ENCODE measurements at places on chromosomes 3 and 15.

DNA sequence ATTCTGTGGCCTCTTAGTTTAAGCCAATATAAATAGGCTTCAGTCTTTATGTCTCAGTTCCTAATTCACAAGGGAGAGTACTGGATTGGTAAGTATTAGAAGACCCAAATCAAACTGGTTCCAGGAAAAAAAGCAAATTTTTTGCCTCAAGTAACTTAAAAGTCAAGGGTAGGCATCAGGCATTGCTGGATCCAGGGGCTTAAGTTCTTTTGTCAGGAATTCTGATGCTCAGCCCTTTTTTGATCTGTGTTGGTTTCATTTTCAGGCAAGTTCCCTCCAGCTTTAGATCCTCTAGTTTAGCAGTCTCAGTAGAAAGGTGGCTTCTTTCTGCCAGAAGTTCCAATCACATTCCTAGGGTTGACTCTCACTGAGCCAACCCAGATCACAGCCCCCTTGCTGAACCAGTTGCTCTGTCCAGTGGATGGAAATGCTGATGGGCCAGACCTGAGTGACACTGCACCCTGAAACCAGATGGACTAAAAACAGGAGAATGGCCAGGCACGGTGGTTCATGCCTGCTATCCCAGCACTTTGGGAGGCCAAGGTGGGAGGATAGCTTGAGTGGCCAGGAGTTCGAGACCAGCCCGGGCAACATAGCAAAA, 253.5 kb downstream of the SHQ1 start:
- H3K27ac ChIP-seq: no peak overlapping the region
- H3K27me3 ChIP-seq: no peaks in the 10 kb centered on the region
- no peaks in the 10 kb centered on the region for H3K4me1 ChIP-seq
- DNase-seq: no peak
- H3K4me3 ChIP-seq: no peak overlapping the region
- no peaks in the 10 kb centered on the region for H3K36me3 ChIP-seq

DNA sequence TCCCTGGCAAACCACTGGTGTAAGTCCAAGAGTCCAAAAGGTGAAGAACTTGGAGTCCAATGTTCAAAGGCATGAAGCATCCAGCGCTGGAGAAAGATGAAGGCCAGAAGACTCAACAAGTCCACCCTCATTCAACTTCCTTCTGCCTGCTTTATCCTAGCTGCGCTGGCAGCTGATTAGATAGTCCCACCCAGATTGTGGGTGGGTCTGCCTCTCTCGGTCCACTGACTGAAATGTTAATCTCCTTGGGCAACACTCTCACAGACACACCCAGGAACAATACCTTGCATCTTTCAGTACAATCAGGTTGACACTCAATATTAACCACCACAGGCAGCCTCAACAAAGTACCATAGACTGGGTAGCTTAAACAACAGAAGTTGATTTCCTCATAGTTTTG, 245.9 kb upstream of the IGF1R start:
- no peak overlapping the region for H3K27ac ChIP-seq
- H3K36me3 ChIP-seq: no peaks in the 10 kb centered on the region
- H3K27me3 ChIP-seq: no peaks in the 10 kb centered on the region
- no peak for DNase-seq

DNA sequence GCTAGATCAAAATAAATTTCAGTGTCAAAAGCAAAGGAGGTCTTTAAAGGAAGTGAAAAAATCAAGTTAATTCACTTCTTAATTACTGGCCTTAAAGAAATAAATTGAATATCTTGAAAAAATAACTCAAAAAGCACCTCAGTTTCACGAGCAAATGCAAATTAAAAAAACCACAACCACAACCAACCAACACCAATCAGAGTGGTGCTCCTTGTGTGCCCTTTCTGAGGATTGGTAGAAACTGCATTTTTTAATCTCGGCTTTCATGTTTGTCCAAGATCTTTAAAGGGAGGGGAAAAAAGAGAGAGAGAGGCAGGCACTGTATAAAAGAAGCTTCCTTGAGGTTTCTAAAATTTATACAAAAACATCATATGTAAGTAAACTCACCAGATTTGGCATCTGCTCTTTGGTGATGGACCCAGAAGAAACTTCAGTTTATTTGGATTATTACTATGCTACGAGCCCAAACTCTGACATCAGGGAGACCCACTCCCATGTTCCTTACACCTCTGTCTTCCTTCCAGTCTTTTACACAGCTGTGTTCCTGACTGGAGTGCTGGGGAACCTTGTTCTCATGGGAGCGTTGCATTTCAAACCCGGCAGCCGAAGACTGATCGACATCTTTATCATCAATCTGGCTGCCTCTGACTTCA, at the start of gene GPR15:
GPR15 (plus strand) TSS at position 357 of the 653 bp plus-strand sequence; CDS start at position 413, 56 bp downstream.
- H3K4me3 ChIP-seq: no peak within 1 kb of the TSS
- no peak within 1 kb of the TSS for H3K27ac ChIP-seq
- DNase-seq: no peak

DNA sequence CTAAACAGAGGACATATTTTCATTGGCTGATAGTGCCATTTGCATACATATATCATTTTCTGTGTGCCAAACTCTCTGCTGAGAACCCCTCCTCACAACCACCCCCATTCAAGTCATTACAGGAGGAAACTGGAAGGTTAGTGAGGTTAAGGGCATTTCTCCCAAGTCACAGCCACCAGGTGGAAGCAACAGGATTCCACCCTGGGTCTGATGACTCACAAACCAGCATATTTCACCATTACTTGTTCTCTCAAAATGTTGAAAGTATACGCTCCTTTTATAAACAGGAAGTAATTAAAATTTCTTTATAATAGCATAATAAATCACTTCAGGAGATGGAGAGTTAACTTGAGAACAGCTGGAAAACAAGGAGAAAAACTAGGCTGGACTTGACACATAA, 398.6 kb upstream of the WNT5A start:
- no peaks in the 10 kb centered on the region for H3K27me3 ChIP-seq
- H3K4me1 ChIP-seq: no peaks in the 10 kb centered on the region
- no peaks in the 10 kb centered on the region for H3K36me3 ChIP-seq
- no peak for DNase-seq

GRCh38 chr15:28094732-28095521, 4.2 kb downstream of the OCA2 start:
- peaks cover 32% of the 10 kb centered on the region for H3K4me1 ChIP-seq
- no peak overlapping the region for H3K4me3 ChIP-seq
- peak; percentile 41 for DNase-seq
- H3K27me3 ChIP-seq: peaks cover 56% of the 10 kb centered on the region
- H3K36me3 ChIP-seq: no peaks in the 10 kb centered on the region

- H3K4me3 ChIP-seq: no peak overlapping the region
- H3K27ac ChIP-seq: no peak overlapping the region
- H3K27me3 ChIP-seq: no peaks in the 10 kb centered on the region
- DNase-seq: no peak
Measured at GRCh38 chr3:124599779-124600693, 130.2 kb upstream of the UMPS start.

DNA sequence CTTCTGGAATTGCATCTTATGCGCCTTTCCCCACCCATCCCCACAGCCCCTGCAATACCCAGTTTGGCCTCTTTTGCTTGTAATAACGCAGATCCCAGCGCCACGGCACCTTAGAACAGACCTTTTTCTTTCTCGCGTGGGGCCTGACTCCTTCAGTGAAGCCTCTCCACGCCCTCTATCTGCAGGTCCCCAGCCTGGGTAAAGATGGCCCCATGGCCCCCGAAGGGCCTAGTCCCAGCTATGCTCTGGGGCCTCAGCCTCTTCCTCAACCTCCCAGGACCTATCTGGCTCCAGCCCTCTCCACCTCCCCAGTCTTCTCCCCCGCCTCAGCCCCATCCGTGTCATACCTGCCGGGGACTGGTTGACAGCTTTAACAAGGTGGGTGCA, 594 bp downstream of the CRELD1 start:
- no peaks in the 10 kb centered on the region for H3K27me3 ChIP-seq
- H3K27ac ChIP-seq: peak overlapping the region; percentile 90
- peak overlapping the region; percentile 76 for H3K4me3 ChIP-seq
- DNase-seq: peak; percentile 18
- peaks cover 12% of the 10 kb centered on the region for H3K36me3 ChIP-seq
- peaks cover 32% of the 10 kb centered on the region for H3K4me1 ChIP-seq

DNA sequence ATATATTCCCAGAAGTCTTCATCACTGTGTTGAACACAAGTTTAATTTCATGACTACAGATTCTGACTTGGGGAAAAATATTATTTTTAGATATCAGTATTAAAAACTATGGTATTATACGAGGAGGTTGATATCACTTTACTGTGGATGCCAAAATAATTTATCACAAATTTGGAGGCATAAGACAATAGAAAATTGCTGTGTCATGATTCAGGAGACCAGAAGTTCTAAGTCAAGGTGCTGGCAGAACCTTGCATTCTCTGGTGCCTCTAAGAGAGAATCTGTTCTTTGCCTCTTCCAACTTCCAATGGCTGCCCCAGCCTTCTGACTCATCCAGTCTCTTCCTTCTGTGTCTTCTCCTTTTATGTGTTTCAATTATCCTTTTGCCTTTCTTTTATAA, 325.0 kb upstream of the CNTN4 start:
- H3K27ac ChIP-seq: no peak overlapping the region
- no peak overlapping the region for H3K4me3 ChIP-seq
- no peaks in the 10 kb centered on the region for H3K27me3 ChIP-seq
- H3K36me3 ChIP-seq: no peaks in the 10 kb centered on the region
- H3K4me1 ChIP-seq: no peaks in the 10 kb centered on the region

GRCh38 chr3:150925751-150926201, 20.5 kb upstream of the MINDY4B start:
- no peak overlapping the region for H3K27ac ChIP-seq
- no peaks in the 10 kb centered on the region for H3K36me3 ChIP-seq
- no peak overlapping the region for H3K4me3 ChIP-seq
- peak; percentile 51 for DNase-seq

DNA sequence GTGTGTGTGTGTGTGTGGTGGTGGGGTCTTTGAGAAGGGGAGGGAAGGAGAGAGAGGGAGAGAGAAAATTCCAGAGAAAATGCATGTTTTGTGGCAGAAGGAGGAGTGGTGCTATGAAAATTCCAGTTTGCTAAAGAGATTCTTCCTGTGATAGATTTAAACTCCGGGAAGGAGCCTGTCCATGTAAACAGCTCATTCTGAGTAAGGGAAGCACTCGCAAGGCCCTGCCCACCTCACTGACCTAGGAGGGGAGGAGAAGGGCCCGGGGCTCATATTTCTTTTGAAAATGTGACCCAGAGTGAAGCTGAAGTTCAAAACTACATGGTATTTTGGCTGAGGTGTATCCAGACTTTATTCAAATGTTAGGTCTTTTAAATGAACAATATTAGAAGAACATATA, 41.3 kb downstream of the ADAMTSL3 start:
- no peaks in the 10 kb centered on the region for H3K36me3 ChIP-seq
- no peaks in the 10 kb centered on the region for H3K4me1 ChIP-seq
- H3K27me3 ChIP-seq: no peaks in the 10 kb centered on the region
- no peak overlapping the region for H3K27ac ChIP-seq
- DNase-seq: no peak

GRCh38 chr15:51363383-51363782, 21.9 kb downstream of the GLDN start:
- DNase-seq: no peak
- H3K4me3 ChIP-seq: no peak overlapping the region
- peaks cover 3% of the 10 kb centered on the region for H3K27me3 ChIP-seq
- H3K27ac ChIP-seq: no peak overlapping the region
- H3K36me3 ChIP-seq: no peaks in the 10 kb centered on the region

- peaks cover 15% of the 10 kb centered on the region for H3K4me1 ChIP-seq
- H3K4me3 ChIP-seq: no peak overlapping the region
- peaks cover 79% of the 10 kb centered on the region for H3K27me3 ChIP-seq
- H3K27ac ChIP-seq: no peak overlapping the region
- peak; percentile 73 for DNase-seq
- no peaks in the 10 kb centered on the region for H3K36me3 ChIP-seq
Measured at GRCh38 chr15:89361451-89362202, 27.0 kb upstream of the POLG start.

DNA sequence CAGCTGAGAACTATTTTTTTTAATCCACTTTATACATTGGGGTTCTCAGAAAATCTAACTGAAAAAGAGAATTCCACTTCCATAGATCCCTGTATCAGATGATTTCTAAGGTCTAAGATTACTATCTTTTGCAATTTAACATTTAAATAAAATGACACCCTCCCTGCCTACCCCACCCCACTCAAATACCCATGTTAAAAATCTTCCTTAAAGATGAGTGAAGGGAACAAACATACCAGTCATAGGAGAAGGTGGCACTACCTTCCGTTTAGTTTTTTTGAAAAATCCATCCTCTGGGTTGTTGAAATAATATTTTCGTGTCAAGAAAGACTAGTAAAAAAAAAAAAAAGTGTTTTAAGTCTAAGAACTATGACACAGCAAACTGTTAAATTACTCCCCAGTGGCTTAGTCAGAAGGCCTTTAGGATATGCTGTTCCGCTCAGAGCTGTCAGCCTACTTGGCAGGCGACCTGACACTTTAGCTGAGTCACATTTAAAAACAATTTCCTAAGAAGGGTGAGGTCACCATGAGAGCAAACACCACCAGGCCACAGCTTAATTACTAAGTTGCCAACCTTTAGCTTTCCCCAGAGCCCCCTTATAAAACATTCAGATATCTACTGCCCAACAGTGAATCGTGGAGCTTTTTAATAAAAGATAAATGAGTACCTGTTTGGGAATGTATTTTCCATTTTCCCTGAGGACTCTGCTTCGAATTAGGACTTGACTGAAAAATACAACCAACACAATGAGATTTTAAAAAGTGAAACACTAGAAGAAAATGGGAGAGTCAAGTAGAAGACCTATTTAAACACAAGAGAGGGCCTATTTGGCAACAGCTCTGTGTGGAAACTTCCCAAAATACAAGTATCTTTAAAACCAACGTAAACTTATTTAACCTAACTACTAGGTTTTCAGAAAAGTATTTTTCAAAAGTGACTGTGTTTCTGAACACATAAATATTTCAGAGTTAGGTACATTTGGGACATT, 9.6 kb downstream of the EMC3 start:
- H3K4me1 ChIP-seq: no peaks in the 10 kb centered on the region
- DNase-seq: no peak
- H3K4me3 ChIP-seq: no peak overlapping the region
- peaks cover 27% of the 10 kb centered on the region for H3K36me3 ChIP-seq
- H3K27me3 ChIP-seq: no peaks in the 10 kb centered on the region

DNA sequence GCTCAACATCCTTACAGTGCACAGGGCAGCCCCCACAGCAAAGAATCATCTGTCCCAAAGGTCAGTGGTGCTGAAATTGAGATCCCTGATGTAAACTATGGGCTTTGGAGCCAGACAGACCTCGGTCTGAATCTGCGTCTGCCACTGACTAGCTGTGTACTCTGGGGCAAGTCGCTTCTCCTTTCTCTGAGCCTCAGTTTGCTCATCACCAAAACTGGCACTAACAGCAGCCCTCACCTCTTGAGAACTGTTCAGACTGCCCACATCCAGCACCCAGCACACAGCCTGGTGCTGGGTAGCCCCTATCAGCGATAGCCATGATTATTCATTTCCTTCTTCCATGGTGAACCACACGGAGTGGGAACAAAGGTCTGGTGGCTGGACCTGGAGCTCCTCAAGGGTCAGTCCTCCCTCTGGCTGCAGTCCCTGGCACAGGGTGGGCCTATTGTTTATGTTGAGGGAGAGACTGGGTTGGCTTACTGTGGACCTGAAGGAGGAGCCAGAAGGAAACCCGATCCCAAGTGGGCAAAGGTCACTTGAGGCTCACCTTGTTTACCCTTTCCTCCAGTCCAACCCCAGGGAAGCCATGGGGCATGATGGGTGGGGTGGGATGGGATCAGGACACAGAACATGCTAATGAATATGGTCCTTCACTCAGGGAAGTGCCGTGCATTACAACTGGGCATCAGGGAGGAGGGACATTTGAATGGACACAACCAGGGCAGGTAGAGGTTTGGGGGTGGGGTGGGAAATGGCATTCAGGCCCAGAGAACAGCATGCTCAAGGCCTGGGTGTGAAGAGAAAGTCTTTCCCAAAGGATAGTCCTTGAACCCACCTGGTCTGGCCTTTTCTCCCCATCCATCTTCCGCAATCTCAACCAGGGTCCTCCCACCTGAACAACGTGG, 1.6 kb upstream of the PRKCD start:
- no peak overlapping the region for H3K4me3 ChIP-seq
- H3K27ac ChIP-seq: no peak overlapping the region
- peaks cover 25% of the 10 kb centered on the region for H3K4me1 ChIP-seq
